Thoracic aorta (tissue), 2 donors: ENCODE measurements at places on chromosomes 3 and 15. TPM values are rescaled to one million over a fixed set of nuclear protein-coding genes. Genes with fewer than 3 reads are reported as not detected.

GRCh38 chr15:66027268-66027805 is 158.0 kb downstream of the RAB11A start:
- no peak for DNase-seq

GRCh38 chr15:101244889-101245668 is 6.8 kb downstream of the CHSY1 start:
- no peak for DNase-seq

DNA sequence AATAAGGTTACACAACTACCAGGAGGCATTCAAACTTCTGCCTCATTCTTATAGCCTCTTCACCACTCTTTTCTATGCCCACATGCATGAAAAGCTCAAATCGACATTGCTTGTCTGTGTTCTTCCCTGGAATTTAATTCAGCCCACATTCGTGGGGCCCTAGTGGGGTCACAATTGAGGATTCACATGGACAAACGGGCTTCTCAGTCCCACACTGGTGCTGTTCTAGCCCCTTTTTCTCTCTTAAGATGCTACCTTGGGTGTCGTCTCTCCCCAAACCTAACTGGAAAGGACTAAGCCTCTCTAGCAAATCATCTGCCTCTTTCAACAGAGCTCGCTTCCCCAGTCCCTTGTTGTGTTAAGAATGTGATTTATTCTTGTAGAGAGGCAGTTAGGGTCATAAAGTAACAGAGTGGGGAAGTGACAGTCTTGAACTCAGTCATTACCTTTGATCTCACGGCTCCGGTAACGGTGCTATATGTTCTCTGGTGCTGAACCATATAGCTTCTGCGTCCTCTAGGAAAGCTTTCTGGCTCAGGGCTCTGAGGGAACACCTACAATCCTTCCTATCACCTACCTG is 4.9 kb downstream of the LPP start:
- no peak for DNase-seq

- no peak for DNase-seq
Observed at GRCh38 chr3:159845737-159846136, 142.9 kb upstream of the IL12A start.

- DNase-seq: no peak
Observed at GRCh38 chr15:87145696-87146095, 1066.0 kb downstream of the AGBL1 start.

DNA sequence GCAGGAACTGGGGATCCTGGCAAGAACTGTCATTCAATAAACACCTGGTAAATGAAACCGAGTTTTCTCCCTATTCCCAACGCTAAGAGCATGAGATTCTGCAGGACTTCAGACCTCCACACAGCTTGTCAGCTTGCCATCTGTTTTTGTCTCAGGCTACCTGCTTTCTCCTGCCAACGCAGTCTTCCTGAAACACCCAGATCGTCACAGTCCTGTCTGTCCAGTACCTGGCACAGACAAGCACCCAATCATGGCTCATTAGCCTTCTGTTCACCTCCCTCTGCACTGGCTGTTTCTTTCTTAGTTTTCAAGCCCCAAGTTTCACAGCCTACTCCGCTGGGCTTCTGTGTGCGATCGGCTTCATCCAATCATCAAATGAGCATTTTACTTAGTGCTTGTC is 5.0 kb downstream of the SLC12A8 start:
- DNase-seq: no peak

DNA sequence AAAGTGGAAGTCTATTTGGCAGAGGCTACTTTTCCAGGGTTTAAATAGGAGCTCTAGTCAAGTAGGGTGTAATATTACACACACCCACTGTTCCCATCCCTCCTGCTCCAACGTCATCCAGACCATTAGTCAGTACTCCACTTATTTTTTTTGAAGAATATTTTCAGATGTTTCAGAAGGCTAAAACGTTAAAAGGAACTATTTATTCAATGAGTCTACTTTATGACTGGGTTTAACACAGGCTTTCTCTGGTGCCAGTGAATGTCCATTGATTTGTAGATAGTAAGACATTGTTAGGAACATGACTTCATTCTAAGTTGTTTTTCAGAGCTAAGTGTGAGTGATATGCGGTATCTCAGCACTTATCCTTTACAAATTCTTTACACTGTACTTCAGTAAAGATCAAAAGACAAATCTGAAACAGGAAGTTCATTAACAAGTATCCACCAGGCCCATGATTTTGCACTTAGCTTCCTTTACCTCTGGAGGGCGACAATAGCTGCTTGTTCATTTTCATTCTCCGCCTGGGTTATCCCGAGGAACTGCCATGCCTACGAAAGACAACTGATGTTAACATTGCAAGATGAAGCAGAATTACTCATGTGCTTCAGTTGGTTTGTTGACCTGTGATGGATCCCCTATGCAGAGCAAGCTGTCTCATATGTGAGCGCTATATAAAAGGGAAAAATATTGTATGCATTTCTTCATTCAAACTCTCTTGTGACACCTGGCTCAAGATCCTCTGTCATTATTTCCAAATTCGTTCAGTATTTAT is 158.7 kb downstream of the USP13 start:
- DNase-seq: no peak

DNA sequence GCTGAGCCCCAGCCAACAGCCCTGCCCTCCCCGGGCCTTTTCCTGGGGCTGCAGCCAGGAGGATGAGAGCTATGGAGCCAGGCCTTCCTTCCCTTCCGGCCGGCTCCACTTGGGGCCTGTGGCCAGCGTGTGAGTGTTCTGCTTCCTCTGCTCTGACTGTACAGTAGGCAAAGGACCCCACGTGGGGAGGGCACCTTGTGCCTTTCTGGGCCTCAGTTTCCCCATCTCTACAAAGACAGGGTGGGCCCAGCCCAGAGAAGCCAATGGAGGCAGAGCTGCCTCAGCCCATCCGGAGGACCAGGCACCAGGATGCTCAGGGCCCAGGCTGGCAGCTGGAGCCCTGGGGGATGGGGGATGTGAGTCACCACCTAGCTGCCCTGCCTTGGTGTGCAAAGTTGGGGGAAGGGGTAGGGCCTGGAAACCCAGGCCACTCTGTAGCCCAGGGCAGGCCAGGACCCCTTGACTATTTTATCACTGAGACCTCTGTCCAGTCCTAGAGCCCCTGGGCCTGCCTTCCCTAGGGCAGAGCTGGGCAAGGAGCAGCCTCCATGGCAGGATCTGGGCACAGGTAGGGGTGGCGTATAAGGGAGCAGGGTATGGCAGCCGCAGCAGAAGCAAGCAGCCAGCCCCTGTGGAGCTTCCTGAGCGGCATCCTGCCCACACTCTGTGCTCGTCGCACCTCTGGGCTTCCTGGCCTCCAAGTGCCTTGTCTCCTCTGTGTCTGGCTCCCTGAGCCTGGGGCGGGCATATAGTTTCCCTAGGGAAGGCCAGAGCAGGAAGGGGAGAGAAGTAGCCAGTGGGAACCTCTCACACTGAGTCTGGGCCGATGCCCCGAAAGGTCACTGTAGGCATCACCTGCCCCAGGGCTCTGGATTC is 1.8 kb downstream of the PSTPIP1 start:
- DNase-seq: no peak

DNA sequence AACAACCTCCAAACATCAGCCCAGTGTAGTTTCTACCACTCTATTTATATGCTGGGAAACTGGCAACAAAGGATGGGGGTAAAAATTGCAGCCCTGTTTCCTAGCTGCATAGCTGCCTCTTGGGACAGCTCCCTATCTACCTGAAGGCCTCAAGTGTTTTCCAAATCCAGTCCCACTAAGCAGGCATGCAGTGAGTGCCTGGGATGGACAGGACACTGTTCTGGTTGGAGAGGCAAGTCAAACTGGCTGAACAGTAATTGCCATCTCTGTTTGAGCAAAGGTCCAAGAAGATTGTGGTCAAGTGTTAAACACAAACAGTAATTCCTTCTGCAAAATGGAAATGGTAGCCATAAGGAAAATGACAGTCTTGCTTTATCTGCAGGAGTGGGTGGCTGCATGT is 125.4 kb downstream of the FMN1 start:
- DNase-seq: no peak

DNA sequence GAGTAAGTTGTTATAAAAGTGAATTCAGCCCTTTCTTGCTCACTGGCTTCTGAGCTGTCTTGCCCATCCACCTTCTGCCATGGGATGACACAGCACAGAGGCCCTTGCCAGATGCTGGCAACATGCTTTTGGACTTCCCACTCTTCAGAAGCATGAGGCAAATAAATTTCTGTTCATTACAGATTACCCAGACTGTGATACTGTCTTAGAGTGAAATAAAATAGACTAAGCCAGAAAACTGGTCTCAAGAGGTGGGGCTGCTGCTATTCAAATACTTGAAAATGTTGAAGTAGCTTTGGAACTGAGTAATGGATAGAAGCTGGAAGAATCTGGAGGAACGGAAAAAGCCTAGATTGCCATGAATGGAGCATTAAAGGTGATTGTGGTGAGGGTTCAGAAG is 170.4 kb downstream of the ZMAT3 start:
- DNase-seq: no peak

DNA sequence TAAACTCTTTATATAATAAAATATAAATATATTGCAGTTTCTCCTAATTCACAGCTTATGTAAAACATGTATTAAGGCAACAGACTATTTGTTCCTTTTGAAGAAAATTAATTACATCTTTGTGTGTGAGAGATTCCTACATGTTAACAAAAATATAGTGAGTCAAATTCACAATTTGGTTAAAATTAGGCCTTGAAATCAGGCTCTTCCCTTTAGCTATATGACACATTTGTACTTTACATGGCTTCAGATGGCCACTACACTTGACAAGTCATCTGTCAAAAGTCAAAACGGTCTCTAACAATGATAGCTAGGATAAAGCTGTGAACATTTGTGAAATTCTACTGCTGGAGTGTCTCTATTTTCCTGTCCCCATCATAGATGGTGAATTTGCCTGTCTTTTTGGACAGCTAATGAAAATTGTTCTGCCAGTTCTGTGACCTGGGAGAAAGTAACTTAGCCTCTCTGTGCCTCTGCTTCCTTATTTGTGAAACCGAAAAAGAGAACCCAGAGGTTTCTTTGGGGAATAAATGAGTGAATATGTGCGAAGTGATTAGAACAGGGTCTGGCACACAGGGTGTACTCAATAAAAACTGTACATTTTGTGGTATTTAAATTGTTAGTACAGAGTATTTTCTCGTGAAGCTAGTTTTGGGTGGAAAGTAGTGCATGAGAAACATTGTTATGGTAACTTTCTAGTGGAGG is 23.6 kb downstream of the TM4SF4 start:
- DNase-seq: no peak

GRCh38 chr15:73318463-73319351 is 50.1 kb downstream of the HCN4 start:
- DNase-seq: no peak

DNA sequence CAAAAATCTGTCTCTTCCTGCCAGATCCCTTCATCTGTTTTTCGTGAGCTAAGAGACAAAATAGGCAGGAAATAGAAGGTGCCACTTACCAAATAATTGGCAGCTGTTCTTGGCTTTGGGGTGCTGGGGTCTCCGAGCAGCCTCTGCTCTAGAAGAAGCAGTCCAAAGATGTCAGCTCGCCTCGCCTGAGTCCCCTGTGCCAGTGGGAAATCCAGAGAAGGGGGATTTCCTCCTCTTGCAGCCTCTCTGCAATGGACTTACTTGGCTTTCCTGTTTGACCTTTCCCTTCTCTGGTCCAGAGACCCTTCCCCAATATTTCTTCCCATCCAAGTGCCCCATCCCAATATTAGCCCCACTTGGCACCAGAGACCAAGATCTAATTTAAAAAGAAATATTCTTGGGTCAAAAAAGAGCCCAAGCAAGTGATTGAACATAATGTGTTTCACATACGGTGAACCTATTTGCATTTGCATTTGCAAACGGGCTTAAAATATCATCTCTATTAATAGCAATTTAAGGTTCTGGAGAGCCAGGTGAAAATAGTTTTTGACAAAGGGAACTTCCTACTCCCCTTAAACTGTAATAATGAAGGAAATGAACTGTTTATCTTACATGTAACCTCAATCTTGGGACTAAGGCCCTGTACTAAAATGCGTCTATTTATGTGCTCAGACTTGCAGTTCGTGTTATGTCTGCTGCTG is 23.2 kb downstream of the CD86 start:
- DNase-seq: no peak

DNA sequence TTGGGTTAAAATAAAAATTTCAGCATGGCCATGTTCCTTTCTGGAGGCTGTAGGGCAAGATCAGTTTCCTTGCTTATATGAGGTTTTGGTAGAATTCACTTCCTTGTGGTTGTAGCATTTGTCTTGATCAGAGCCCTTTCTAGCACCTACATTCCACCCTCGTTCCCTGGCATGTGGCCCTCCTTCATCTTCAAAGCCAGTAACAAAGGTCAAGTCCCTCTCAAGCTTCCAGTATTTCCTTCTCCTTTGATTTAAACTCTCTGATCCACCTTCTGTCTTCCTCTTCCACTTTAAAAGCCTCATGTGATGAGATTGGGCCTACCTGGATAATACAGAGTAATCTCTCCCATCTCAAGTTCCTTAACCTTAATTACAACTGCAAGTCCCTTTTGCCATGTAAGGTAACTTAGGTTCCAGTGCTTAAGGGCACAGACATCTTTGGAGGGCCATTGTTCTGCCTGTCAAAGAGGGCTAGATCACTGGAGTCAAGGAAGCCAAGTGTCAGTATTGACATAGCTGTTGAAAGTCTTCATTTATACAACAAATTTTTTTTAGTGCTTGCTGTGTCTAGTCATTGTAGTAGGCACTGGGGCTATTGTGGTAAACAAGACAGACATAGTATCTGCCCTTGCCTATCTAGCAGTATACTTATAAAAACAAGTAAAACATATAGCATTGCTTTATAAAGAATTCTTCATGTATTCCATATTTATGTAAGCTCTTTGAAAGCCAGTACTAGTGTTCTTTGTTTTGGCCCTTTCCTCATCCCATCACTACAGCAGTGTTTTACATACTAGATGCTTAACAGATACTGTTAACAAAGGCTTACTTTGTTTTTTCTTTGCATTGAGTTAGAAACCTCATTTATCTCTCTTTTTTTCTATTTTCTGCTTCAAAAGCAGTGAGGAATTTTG is 40.7 kb downstream of the GLCE start:
- no peak for DNase-seq

DNA sequence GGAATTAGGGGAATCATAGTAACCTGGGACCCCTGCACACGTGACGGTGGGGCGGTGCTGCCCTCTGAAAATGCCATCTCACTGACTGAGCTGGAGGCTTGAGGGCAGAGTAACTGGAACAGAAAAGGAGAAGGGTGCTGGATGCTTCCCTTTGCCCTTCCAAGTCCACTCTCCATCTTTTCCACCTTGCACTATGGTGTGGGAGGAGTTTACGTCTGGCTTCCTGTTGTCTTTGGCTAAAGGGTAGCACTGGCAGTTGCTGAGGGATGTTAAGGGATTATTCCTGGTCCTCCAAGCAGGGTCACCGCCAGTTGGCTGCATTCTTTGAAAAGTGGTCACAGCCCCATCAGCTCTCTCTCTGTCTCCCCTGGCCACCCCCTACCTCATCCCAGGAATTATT is 129.4 kb upstream of the SNTN start:
- no peak for DNase-seq

The SLC27A2 gene
- 2.2 TPM for total RNA-seq

The PARP15 gene
- 4.0 TPM for total RNA-seq

The KCNMB2 gene
- not detected for total RNA-seq

The ZPLD1 gene
- not detected for total RNA-seq

The GHSR gene
- total RNA-seq: not detected

The TRH gene
- not detected for total RNA-seq

The AHSG gene
- total RNA-seq: not detected

The PPARG gene
- 8.5 TPM for total RNA-seq

The GOLGA8T gene
- total RNA-seq: 11.5 TPM

The SAXO2 gene
- not detected for total RNA-seq
